SW 1271 (cell line): ENCODE measurements at places on chromosomes 2 and 18.

- no peak for DNase-seq
Measured at GRCh38 chr2:98489486-98489885, 44.8 kb downstream of the INPP4A start.

DNA sequence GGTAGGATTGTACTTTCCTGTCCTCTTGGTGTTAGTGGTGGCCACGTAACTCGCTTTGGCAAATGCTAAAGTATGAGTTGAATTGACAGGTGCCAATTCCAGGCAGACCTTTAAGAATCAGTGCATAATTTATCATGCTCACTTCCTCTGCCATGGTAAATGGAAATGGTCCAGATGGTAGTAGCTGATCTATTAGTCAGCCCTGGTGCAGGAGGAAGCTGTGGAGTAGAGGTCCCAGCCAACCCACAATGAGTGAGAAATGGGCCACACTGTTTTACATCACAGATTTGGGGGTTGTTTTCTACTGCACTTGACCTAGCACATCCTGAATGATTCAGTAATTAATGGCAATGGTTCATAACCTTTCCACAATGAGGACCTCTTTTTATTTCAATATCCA, 104.4 kb downstream of the RGPD3 start:
- no peak for DNase-seq

DNA sequence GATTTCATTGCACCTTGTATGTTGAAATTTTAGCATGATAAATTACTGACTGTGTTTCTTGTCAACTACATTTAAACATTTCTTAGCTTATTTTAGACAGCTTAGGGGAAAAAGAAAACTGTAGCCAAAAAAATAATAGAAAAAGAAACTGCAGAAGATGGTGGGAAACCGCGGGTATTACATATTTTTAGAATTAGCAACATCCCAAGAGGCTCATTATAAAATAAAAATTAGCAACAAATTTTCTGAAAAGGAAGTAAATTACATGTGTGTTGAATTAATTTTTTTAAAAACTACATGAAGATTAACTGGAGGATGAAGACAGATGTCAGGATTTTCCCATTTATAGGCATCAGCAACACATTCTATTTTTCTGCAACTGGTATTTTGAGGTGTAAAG, 4.3 kb downstream of the PELI1 start:
- no peak for DNase-seq

- DNase-seq: no peak
Measured at GRCh38 chr2:96923201-96923600, 53.3 kb upstream of the SEMA4C start.

DNA sequence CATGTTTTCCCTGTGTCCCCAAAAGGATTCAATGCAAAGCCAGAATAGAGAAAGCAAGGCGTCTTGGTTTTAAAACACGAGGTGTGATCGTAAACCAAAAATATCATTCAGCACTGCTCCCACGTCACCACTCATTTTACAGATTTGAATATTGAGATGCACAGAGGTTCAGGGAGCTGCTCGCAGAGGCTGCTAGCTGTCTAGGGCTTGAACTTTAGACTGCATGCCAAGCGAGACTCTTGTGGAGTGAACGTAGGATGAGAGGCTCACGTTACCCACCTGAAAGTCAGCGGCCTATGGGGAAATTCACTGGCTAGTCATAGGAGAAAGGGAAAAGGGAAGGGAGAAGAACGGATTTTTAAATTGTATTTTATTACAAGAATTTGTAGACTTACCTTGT, 130.1 kb downstream of the MBP start:
- DNase-seq: no peak

DNA sequence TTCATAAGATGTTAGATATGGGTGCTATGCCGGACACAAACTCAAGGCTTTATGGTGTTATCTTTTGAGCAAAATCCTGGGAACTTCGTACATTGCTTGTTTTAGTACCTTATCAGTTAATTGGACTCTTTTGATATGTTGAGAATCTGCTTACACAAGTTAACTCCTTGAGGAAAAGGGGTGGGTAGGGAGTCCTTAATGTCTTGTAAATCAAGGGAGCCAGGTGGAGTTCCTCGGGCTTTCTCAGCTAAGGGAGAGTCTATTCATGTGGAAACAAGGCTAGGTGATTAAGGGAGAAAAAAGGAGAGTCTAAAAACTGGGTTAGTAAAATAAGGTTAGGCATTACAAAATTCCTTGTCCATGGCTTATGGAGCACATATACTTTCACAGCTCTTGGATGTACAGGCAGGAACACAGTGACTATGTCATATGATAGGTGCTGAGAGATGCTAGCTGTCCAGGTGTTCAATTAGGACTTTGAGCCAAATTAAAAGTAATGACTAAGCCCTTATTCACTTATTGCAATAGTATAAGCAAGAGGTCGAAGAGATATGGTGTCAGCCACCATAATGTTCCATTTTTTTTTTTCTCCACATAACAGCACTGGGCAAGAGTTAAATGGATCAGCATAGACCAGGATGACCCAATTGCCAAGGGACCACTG, 59.5 kb upstream of the DYNAP start:
- DNase-seq: no peak

DNA sequence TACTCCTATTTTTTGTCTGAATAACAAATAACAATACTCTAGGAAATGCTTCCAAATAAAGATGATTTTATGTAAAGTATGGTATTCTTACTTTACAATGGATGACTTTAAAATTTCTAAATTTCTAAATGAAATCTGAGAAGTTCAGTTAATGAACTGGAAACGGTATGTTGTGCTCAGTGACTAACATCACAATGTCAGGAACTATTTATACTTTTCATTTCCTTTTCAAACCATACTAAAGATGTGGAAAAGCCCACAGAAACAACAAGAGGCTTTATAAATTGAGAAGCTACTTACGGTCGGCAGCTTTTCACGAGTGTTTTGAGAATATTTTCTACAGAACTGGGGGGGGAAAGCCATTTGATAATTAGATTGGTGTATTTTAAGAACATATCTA, 31.1 kb downstream of the PSME4 start:
- no peak for DNase-seq

DNA sequence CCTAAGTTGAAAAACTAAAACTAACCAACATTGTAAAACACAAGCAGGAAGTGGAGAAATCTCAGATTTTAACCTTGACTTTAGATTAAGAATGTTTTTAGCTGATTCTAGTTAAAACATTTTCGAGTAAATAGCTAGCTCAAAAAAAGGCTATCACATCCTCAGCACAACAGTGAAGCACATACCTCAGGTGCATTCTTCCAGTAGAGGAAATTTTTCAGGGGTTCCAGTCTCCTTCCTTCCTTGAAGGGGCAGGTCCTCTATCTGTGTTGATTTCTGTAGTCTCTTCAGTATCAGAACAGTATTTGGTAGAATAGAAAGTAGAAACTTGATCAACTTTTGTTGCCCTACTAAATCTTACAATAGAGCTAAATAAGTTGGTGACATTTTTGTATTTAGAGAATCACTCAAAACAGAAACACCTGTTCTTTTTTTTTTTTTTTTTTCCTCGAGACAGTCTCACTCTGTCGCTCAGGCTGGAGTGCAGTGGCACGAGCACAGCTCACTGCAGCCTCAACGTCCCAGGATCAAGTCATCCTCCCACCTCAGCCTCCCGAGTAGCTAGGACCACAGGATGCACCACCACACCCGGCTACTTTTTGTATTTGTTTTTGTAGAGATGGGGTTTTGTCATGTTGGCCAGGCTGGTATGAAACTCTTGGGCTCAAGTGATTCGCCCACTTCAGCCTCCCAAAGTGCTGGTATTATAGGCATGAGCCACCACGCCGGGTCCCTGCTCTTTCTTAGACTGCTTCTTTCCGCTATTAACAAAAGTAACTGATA, 6.9 kb upstream of the GPR155 start:
- no peak for DNase-seq

DNA sequence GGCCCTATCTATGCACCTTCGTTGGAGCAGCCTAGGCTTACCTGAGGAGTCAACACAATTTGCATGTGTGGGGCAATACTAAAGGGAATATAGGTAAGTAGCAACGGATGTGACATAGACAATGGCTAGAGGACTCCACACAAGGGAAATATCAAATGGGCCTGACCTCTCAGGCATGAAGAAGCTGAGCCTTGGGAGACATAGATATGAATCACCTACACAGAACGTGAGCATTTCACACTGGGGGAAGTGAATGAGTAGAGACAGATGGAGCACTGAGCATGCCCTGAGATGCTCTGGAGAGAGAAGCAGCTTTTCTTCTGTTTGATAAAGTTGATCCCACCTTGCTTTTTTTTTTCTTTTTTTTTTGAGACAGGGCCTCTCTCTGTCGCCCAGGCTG, 97.9 kb downstream of the ATL2 start:
- DNase-seq: no peak
